ENCODE measurements at places on chromosomes 3 and 15.

DNA sequence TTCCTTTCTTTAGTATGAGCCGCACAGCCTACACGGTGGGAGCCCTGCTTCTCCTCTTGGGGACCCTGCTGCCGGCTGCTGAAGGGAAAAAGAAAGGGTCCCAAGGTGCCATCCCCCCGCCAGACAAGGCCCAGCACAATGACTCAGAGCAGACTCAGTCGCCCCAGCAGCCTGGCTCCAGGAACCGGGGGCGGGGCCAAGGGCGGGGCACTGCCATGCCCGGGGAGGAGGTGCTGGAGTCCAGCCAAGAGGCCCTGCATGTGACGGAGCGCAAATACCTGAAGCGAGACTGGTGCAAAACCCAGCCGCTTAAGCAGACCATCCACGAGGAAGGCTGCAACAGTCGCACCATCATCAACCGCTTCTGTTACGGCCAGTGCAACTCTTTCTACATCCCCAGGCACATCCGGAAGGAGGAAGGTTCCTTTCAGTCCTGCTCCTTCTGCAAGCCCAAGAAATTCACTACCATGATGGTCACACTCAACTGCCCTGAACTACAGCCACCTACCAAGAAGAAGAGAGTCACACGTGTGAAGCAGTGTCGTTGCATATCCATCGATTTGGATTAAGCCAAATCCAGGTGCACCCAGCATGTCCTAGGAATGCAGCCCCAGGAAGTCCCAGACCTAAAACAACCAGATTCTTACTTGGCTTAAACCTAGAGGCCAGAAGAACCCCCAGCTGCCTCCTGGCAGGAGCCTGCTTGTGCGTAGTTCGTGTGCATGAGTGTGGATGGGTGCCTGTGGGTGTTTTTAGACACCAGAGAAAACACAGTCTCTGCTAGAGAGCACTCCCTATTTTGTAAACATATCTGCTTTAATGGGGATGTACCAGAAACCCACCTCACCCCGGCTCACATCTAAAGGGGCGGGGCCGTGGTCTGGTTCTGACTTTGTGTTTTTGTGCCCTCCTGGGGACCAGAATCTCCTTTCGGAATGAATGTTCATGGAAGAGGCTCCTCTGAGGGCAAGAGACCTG lies 13.2 kb downstream of the GREM1 start:
- peak; percentile 86 for DNase-seq

DNA sequence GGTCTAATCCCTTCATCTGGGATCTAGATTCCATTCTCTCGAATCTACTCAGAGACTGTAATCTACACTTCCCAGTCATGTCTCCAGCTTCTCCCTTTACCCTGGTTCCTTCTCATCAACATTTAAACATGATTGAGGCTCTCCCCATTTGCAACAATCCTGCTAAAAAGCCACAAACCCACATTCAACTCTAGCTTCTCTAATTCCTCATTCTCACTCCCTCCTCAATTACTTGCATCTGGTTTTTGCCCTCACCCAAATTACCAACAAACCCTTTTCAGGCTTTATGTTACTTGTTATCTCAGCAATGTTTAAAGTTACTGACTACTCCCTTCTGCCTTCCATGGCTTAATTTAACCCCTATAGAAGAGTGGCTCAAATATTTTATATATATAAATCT lies 11.5 kb downstream of the ETFA start:
- no peak for DNase-seq

- no peak for DNase-seq
Measured at GRCh38 chr15:60576515-60576914, 97.6 kb upstream of the ICE2 start.

DNA sequence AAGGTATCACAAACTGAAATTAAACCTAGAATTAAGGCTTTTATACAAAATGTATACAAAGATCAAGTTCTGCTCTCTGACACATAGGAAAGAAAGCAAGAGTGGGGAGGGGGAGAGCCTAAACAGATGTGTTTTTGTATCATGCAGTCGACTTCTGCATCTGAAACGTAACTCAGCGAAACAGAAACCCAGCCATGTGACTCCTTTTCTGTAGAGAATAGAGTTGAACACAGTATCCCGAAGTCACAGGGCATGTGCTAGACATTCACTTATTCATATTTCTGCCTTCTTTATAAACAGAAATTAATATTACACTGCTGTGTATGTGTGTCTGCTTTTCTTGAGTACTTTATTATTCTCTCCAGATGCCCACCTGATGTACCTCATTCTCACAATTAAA lies 121.0 kb downstream of the PDZRN3 start:
- no peak for DNase-seq

- no peak for DNase-seq
Measured at GRCh38 chr3:175041369-175041768, 182.2 kb downstream of the NAALADL2 start.

DNA sequence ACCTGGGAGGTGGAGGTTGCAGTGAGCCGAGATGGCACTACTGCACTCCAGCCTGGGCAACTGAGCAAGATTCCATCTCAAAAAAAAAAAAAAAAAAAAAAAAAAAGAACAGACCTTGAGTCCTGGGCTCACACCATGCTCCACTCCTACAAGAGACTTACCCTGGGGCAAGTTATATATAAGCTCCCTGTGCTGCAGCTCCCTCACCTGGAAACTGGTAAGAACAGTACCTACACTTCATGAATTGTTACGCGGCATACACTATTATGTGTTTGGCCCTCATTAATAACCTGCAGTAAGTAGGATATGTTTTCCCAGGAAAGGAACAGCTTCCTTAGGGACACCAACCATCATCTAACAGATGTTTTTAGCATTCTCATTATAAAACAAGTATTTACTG lies 119.6 kb downstream of the FMN1 start:
- peak; percentile 32 for DNase-seq

DNA sequence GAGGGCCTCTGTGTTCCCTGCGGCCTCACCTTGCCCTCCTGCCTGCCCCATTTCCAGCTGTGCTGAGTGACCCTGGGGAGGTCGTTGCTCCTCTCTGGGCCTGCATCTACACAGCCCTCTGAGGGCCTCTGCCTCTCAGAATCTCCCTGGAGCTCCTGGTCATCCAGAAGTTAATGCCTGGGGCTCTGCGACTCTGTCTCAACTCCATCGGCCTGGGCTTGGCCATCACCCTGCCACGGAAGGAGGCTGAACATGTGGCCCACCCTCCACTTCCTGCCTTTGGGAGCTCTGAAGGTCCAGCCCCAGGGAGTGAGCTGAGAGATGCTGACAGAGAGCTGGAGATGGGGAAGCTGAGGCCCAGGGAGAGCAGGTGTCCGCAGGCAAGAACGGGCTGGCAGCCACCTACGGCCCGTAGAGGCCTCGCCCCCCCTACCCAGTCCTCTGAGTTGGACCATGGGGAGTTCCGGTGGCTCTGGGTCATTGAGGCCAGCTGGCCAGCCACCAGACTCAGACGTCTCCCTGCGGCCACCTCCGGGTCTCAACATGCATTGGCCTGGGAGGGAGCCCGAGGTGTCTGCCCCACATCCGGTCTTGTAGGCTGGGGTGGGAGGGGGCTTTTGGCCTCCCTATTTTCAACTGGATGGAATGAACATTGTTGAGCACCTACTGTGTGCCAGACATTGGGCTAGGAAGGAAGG lies 34.2 kb downstream of the GRIP2 start:
- DNase-seq = no peak

GRCh38 chr3:55935241-55935640 lies 448.1 kb upstream of the WNT5A start:
- DNase-seq = no peak

GRCh38 chr3:15453991-15454625 lies 26.7 kb downstream of the EAF1 start:
- DNase-seq = no peak

DNA sequence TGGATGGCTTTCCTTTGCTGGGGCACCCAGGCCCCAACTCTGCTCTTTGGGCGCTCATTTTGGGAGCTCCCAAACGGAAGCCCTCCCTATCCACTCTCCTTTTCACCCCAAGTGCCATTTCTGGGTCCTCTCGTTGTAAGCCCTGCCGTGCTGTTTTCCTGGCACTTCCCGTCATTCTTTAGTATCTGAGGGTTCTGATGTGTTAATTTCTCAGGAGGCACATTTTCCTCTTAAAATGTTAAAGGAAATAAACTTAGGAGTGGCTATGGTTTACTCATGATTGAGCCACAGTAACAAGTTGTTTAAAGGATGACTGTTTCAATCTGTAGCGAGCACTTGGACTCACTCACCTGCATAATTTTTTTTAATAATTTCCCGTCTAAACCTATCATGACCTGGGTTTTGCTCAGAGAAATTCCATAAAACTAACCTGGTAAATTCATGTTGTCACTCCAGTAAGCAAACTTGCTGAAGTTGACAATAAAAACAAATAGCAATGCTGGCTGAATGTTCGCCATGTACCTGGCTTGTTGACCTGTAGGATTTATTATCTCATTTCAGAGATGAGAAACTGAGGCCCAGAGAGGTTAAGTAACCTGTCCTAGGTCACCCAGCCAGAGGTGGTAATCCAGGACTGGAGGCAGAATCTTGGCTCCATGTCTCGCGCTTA lies 10.6 kb downstream of the ALDH1A3 start:
- DNase-seq = no peak

- DNase-seq = no peak
Measured at GRCh38 chr3:115469649-115470048, 153.7 kb upstream of the GAP43 start.

- DNase-seq = no peak
Measured at GRCh38 chr3:151580591-151580990, 119.7 kb upstream of the IGSF10 start.

DNA sequence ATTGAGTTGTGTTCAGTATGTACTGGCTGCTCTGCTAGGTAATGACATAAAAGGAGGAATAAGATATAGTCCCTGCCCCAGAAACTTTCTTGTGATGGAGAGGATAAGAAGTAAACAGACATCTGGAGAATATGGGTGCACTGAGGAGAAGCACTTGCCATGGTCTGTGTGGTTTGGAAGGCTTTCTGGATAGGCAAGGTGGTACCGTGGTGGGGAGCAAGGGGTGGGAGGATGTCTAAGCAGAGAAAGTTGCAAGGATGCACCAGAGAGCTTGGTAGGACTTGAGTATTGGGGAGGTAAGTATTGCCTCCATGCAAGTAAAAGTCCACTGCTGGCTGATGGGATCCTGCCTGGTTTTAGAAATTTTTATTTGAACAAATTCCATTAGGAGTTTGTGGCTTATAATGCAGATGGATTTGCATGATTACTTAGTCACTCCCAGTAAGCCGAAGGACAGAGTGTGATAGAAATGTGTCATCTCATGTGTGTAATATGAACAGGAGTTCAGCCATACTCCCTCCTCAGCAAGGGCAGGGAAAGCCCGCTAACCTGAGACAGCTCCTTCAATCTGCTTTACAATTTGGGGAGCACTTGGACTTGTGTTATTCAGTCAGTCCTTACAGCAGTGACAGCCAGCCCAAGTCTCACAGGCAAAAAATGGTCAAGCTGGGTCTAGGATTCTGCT lies 53.6 kb downstream of the CLSTN2 start:
- no peak for DNase-seq

GRCh38 chr3:70400194-70400593 lies 87.8 kb upstream of the MDFIC2 start:
- no peak for DNase-seq

- DNase-seq = peak; percentile 11
Measured at GRCh38 chr3:156010829-156011228, 109.5 kb upstream of the KCNAB1 start.
